Myocyte (in vitro differentiated cells): ENCODE measurements at places on chromosomes 7 and 10. TPM values are rescaled to one million over a fixed set of nuclear protein-coding genes. Genes with fewer than 3 reads are reported as not detected.

DNA sequence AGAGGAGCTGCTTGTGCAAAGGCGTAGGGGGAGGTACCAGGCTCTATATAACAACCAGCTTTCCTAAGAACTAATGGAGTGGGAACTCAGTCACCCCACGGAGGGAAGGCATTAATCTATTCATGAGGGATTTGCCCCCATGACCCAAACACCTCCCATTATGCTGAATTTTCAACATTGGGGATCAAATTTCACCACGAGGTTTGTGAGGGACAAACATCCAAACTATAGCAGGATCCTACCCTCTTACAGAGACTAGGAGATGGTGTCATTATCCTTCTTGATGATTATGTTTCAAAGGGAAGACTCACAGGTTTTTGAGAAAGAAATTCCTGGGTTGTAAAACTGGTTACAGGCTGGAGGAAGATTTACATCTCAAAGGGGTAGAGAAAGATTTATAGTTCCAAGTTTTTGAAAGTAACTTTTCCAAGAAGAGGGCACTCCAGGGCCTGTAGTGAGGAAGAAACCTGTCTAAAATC, 295.0 kb upstream of the DKK1 start:
- no peak for DNase-seq

DNA sequence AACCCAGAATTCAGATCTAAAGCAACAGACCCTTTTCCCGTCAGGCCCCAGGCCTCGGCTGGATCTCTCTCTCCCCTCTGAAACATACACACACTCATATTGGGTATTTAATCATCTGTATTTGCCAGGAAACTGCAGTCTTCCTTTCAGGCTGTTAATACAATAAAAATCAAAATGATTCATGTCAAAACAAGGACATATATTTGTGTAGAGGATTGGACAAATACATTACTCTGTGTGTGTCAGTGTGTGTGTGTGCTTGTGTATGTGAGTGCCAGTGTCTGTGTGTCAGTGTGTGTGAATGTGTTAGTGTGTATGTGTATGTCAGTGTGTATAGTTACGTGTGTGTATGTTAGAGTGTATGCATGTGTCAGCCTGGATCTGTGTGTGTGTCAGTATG, 90.8 kb downstream of the JCAD start:
- no peak for DNase-seq

GPR15LG gene
- total RNA-seq: not detected in 2 replicates

GPR158 gene
- total RNA-seq: 1.8 and 2.2 TPM in 2 replicates

FAM200A gene
- total RNA-seq: 14.1 and 15.6 TPM in 2 replicates

ANKRD61 gene
- total RNA-seq: 0.35 TPM in 1 of 2 replicates, not detected in the other

ASAH2 gene
- total RNA-seq: 0.99 and 2.4 TPM in 2 replicates

DNA sequence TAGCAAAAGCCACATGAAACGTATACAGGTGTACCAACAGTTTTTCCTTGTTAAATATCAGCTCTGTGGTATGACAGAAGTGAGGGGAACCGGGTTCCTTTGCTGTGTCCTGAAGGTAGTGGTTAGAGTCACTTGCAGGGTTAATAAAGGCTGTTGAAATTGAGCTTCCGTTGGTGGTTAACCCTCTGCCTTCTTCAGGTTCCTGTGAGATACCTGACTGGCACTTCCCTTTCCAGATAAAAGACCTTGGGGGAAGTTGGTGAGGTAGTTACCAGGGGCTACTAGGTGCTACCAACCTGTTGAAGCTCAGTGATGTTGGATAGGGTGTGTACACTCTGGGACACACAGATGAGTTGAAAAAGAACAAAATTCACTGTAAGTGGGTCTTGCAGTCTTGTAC, 384.1 kb downstream of the GATA3 start:
- DNase-seq: no peak

NEUROG3 gene
- total RNA-seq: 0.27 TPM in 1 of 2 replicates, not detected in the other

CPA2 gene
- not detected in 2 replicates for total RNA-seq

- DNase-seq: peak; percentile 62
Observed at GRCh38 chr7:149598721-149599308, 101.2 kb upstream of the ZNF746 start.

CABCOCO1 gene
- 0.13 and 0.99 TPM in 2 replicates for total RNA-seq
